Stimulated activated CD4-positive, alpha-beta T cell treated with anti-CD3 and anti-CD28 coated beads, Interleukin-15, amount 100 ng/mL, for 1 hour (primary cell): ENCODE measurements at places on chromosomes 3 and 15.

GRCh38 chr3:71062952-71063772 is 520.4 kb downstream of the FOXP1 start:
- no peak for DNase-seq

GRCh38 chr15:61175024-61175423 is 54.1 kb downstream of the RORA start:
- DNase-seq = no peak

GRCh38 chr3:138389841-138390581 is 41.6 kb downstream of the MRAS start:
- no peak for DNase-seq

- no peak for DNase-seq
These were observed 42.1 kb downstream of the FBLN2 start for GRCh38 chr3:13590841-13591520.

DNA sequence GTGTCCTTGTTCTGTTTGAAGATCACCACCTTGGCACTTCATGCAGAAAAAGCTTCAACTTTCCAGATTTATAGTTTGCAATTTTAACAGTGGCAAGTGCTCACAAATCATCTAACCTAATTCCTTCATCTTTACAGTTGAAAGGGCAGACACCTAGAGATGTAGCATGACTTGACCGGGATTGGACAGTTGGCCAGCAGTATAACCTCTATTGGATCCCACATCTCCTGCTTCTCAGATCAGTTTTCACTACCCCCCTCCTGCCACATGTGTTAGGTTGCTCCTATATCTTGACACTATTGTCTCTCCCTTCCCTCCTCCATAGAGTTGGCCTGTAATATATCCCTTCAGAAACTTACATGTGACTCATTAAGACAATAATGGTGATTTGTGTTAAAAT is 206.0 kb upstream of the SEMA6D start:
- DNase-seq = no peak
